ENCODE measurements at places on chromosomes 4 and X. TPM values are rescaled to one million over a fixed set of nuclear protein-coding genes. Genes with fewer than 3 reads are reported as not detected.

Gene PDCL2
- not detected for total RNA-seq

Gene AREG
- 32.7 TPM for total RNA-seq

Gene AMER1
- 7.9 TPM for total RNA-seq

Gene JADE1
- total RNA-seq: 63.8 TPM

Gene IQCM
- not detected for total RNA-seq

Gene CD40LG
- not detected for total RNA-seq

Gene BST1
- 15.7 TPM for total RNA-seq

Gene ARMCX4
- 19.3 TPM for total RNA-seq

Gene TRIM2
- total RNA-seq: 31.7 TPM

Gene ESX1
- total RNA-seq: not detected

Gene VCX
- not detected for total RNA-seq

Gene UBQLN2
- 25.5 TPM for total RNA-seq

Gene SMIM10L2A
- total RNA-seq: 0.14 TPM

Gene HOPX
- 3.1 TPM for total RNA-seq

Gene FAM114A1
- total RNA-seq: 148 TPM

Gene RIPPLY1
- total RNA-seq: not detected

Gene RTL9
- total RNA-seq: 0.27 TPM

Gene TMEM35A
- 0.68 TPM for total RNA-seq

Gene SEC24B
- total RNA-seq: 27.2 TPM

Gene TSPAN7
- total RNA-seq: 17.7 TPM

Gene GUCY1A1
- total RNA-seq: 135 TPM

Gene FREM3
- total RNA-seq: 0.14 TPM

Gene CABS1
- not detected for total RNA-seq
